Sigmoid colon (tissue), 7 donors: ENCODE measurements at places on chromosomes 7 and 10. TPM values are rescaled to one million over a fixed set of nuclear protein-coding genes. Genes with fewer than 3 reads are reported as not detected.

The CABCOCO1 gene
- total RNA-seq = 0.68 TPM

The NODAL gene
- not detected for total RNA-seq

The FAM25G gene
- total RNA-seq = not detected

The C10orf95 gene
- total RNA-seq = not detected

The EIF4H gene
- 274 TPM for total RNA-seq

The ANK3 gene
- total RNA-seq = 86.7 TPM

The PLEKHS1 gene
- total RNA-seq = not detected

The PTPRZ1 gene
- total RNA-seq = 7.9 TPM

The DYNC1I1 gene
- total RNA-seq = 65.2 TPM

The WNT8B gene
- total RNA-seq = not detected

The AKR1C2 gene
- total RNA-seq = 8.6 TPM

The MBL2 gene
- total RNA-seq = not detected

The SFMBT2 gene
- total RNA-seq = 6.4 TPM

The HMX3 gene
- not detected for total RNA-seq

The UCMA gene
- not detected for total RNA-seq

The NCAPG2 gene
- 7.1 TPM for total RNA-seq

The ZNF117 gene
- total RNA-seq = 7.3 TPM

The PRXL2A gene
- 57.4 TPM for total RNA-seq

The SFTPD gene
- total RNA-seq = 1.1 TPM

The ARMC10 gene
- total RNA-seq = 49.0 TPM

The MYH16 gene
- not detected for total RNA-seq

The FOXI2 gene
- total RNA-seq = 0.36 TPM

The GIMAP7 gene
- 14.6 TPM for total RNA-seq

The FAM13C gene
- total RNA-seq = 13.8 TPM

The CRTAC1 gene
- 3.8 TPM for total RNA-seq

The PRKCQ gene
- total RNA-seq = 0.71 TPM

The TMEM196 gene
- total RNA-seq = 1.4 TPM

The PTER gene
- total RNA-seq = 6.1 TPM

The CUTC gene
- total RNA-seq = 30.7 TPM

The GTPBP10 gene
- 16.5 TPM for total RNA-seq

The ZNF488 gene
- 0.16 TPM for total RNA-seq

The HOXA1 gene
- total RNA-seq = 0.82 TPM

The MEIG1 gene
- total RNA-seq = not detected

The CCDC172 gene
- not detected for total RNA-seq

The ZC3HAV1L gene
- 11.8 TPM for total RNA-seq

The OPN1SW gene
- total RNA-seq = not detected

The ABCB4 gene
- 1.1 TPM for total RNA-seq

The CYP3A7 gene
- total RNA-seq = 0.36 TPM

The AKR1C3 gene
- 30.5 TPM for total RNA-seq

The BPGM gene
- 17.2 TPM for total RNA-seq

The ENTPD1 gene
- 112 TPM for total RNA-seq

The DGKI gene
- total RNA-seq = 7.6 TPM

The GIMAP1 gene
- total RNA-seq = 3.7 TPM

The CNNM1 gene
- 2.2 TPM for total RNA-seq
